ENCODE measurements at places on chromosomes 5 and 9. TPM values are rescaled to one million over a fixed set of nuclear protein-coding genes. Genes with fewer than 3 reads are reported as not detected.

SPRY4 gene
- 0.91 TPM for total RNA-seq

ACOT12 gene
- total RNA-seq: not detected

TMEM245 gene
- 30.4 TPM for total RNA-seq

LCN15 gene
- not detected for total RNA-seq

ENTREP1 gene
- not detected for total RNA-seq

PTPN3 gene
- 1.4 TPM for total RNA-seq

IFNA2 gene
- total RNA-seq: not detected

FBXW2 gene
- 72.5 TPM for total RNA-seq

SPATA31E1 gene
- not detected for total RNA-seq

OSTF1 gene
- total RNA-seq: 38.4 TPM

NDUFA8 gene
- total RNA-seq: 55.2 TPM

CAVIN4 gene
- not detected for total RNA-seq

PHF2 gene
- 15.6 TPM for total RNA-seq

CYLC2 gene
- total RNA-seq: not detected

GRCh38 chr5:122559676-122560075 lies 215.2 kb upstream of the SNX2 start:
- no peaks in the 10 kb centered on the region for H3K36me3 ChIP-seq
- H3K4me1 ChIP-seq: no peaks in the 10 kb centered on the region
- H3K27ac ChIP-seq: no peak overlapping the region
- H3K27me3 ChIP-seq: no peaks in the 10 kb centered on the region
- no peak overlapping the region for H3K4me3 ChIP-seq
- no peak for DNase-seq

DNA sequence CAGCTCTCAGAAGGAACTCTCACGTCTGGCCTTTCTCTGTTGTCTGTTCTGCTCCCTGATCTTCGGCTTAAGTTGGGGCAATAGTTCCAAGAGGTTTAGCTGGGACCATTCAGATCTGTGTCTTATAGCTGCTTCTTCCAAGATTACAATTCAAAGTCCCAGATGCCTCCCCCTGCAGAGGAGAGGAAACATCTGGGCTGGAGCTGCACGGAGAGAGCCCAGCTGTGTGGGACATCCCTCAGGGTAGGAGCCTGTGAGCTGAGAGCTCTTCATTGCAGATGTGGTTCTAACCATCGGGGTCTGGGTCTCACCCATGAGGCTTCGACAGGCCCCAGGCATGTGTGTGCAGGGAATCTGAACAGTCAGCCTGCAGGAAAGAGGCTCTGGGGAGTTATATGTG lies 9.0 kb upstream of the PHF19 start:
- no peaks in the 10 kb centered on the region for H3K27me3 ChIP-seq
- H3K4me1 ChIP-seq: peaks cover 73% of the 10 kb centered on the region
- H3K4me3 ChIP-seq: no peak overlapping the region
- peaks cover 31% of the 10 kb centered on the region for H3K36me3 ChIP-seq

- no peak overlapping the region for H3K4me3 ChIP-seq
- H3K27me3 ChIP-seq: peaks cover 17% of the 10 kb centered on the region
- H3K4me1 ChIP-seq: peaks cover 5% of the 10 kb centered on the region
- no peaks in the 10 kb centered on the region for H3K36me3 ChIP-seq
- DNase-seq: no peak
Measured at GRCh38 chr5:158080112-158080511, 221.2 kb upstream of the CLINT1 start.

GRCh38 chr9:126330536-126330935 lies 3.9 kb downstream of the MVB12B start:
- DNase-seq: no peak
- no peak overlapping the region for H3K27ac ChIP-seq
- peaks cover 7% of the 10 kb centered on the region for H3K36me3 ChIP-seq

DNA sequence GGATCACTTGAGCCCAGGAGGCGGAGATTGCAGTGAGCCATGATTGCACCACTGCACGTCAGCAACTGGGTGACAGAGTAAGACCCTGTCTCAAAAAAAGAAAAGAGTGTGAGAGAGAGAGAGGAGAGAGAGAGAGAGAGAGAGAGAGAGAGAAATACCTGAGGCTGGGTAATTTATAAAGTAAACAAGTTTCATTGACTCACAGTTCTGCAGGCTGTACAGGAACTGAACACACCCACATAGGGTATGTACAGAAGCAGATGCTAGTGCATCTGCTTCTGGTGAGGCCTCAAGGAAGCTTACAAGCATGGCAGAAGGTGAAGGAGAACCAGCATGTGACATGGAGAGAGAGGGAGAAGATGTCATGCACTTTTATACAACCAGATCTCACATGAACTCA lies 46.4 kb upstream of the CHD1 start:
- H3K4me1 ChIP-seq: peaks cover 19% of the 10 kb centered on the region
- H3K36me3 ChIP-seq: no peaks in the 10 kb centered on the region
- H3K27ac ChIP-seq: no peak overlapping the region
- DNase-seq: no peak

- peaks cover 5% of the 10 kb centered on the region for H3K27me3 ChIP-seq
- H3K27ac ChIP-seq: no peak overlapping the region
- H3K36me3 ChIP-seq: no peaks in the 10 kb centered on the region
Measured at GRCh38 chr5:107341376-107342084, 329.2 kb downstream of the EFNA5 start.

GRCh38 chr9:137087409-137087925 lies 682 bp downstream of the MAN1B1 start:
- peak overlapping the region; percentile 89 for H3K27ac ChIP-seq
- peaks cover 31% of the 10 kb centered on the region for H3K4me1 ChIP-seq
- H3K36me3 ChIP-seq: peaks cover 6% of the 10 kb centered on the region
- no peaks in the 10 kb centered on the region for H3K27me3 ChIP-seq
- H3K4me3 ChIP-seq: peak overlapping the region; percentile 86

- peaks cover 92% of the 10 kb centered on the region for H3K27me3 ChIP-seq
- H3K4me3 ChIP-seq: peak overlapping the region; percentile 80
- H3K4me1 ChIP-seq: peaks cover 19% of the 10 kb centered on the region
- peaks cover 9% of the 10 kb centered on the region for H3K36me3 ChIP-seq
- no peak for DNase-seq
- H3K27ac ChIP-seq: peak overlapping the region; percentile 61
Measured at GRCh38 chr5:77629509-77630113, 8.9 kb downstream of the OTP start.

GRCh38 chr9:88684046-88684445 lies 149.1 kb downstream of the NXNL2 start:
- no peak overlapping the region for H3K27ac ChIP-seq
- H3K27me3 ChIP-seq: no peaks in the 10 kb centered on the region
- no peaks in the 10 kb centered on the region for H3K4me1 ChIP-seq
- no peak overlapping the region for H3K4me3 ChIP-seq

- peaks cover 12% of the 10 kb centered on the region for H3K27me3 ChIP-seq
- no peak overlapping the region for H3K4me3 ChIP-seq
- DNase-seq: no peak
- no peak overlapping the region for H3K27ac ChIP-seq
- no peaks in the 10 kb centered on the region for H3K4me1 ChIP-seq
Measured at GRCh38 chr9:134902936-134903335, 14.8 kb downstream of the FCN1 start.

GRCh38 chr5:178514851-178515418 lies 75.3 kb downstream of the COL23A1 start:
- no peaks in the 10 kb centered on the region for H3K4me1 ChIP-seq
- no peak overlapping the region for H3K4me3 ChIP-seq
- H3K27me3 ChIP-seq: peaks cover 10% of the 10 kb centered on the region

DNA sequence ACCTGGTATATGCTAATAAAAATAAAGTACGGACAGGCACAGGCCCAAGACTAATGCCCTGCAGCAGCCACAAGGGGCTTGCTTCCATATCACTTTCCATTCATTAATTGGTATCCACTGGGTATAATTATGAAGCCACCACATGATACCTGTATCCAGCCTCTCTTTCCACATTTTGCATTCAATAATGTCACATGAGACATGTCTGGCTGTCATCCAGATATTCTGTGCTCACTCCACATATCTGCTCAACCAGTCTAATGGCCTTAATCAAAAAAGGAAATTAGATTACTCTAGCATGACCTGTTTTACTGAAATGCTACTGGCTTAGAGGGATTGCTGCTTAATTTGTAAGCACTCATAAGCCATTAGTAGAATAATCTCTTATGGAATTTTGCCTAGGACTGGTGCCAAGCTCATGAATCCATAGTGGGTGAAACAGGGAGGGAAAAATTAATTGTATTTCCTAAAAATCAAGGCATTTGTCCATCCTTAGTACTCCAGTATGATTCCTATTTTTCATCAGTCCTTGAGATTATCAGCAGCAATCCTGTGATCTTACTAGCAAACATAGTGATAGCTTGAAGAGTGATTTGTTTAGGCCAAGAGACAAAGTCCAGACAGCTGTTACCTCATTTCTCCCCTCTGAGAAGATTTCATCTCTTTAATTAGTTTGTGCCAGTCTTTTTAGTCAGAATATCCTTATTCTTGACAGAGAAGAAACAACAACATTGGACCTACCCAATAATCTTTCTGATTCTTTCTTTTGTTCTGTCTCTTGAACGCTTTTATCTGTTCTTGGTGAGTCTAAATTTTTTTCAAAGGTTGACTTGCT lies 119.2 kb upstream of the ABCA1 start:
- no peak overlapping the region for H3K27ac ChIP-seq
- no peak for DNase-seq
- H3K4me1 ChIP-seq: peaks cover 1% of the 10 kb centered on the region
- H3K27me3 ChIP-seq: peaks cover 4% of the 10 kb centered on the region
- no peaks in the 10 kb centered on the region for H3K36me3 ChIP-seq
- H3K4me3 ChIP-seq: no peak overlapping the region

DNA sequence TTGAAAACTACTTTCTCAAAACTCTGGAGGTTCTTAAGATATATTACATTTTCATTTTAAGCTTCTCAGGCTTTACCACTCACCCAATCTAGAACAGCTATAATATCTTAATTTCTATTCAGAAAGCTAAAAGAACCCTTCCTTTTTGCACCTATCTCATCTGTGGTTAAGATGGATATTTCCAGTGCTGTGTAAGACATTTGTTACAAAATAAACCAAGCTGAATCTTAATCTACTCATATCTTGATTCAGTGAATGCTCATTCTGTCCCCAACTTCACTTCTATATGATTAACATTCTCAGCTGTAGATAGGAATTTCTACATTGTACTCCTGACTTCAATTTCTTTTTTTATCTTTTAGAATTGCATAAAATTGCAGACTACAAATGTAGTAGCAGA lies 15.0 kb downstream of the ABHD17B start:
- H3K36me3 ChIP-seq: peaks cover 7% of the 10 kb centered on the region
- DNase-seq: no peak
- no peaks in the 10 kb centered on the region for H3K27me3 ChIP-seq
- no peak overlapping the region for H3K27ac ChIP-seq
- H3K4me3 ChIP-seq: no peak overlapping the region

GRCh38 chr5:19104948-19105347 lies 883.1 kb downstream of the CDH18 start:
- no peak for DNase-seq
- no peaks in the 10 kb centered on the region for H3K36me3 ChIP-seq
- H3K4me3 ChIP-seq: no peak overlapping the region
- no peak overlapping the region for H3K27ac ChIP-seq

DNA sequence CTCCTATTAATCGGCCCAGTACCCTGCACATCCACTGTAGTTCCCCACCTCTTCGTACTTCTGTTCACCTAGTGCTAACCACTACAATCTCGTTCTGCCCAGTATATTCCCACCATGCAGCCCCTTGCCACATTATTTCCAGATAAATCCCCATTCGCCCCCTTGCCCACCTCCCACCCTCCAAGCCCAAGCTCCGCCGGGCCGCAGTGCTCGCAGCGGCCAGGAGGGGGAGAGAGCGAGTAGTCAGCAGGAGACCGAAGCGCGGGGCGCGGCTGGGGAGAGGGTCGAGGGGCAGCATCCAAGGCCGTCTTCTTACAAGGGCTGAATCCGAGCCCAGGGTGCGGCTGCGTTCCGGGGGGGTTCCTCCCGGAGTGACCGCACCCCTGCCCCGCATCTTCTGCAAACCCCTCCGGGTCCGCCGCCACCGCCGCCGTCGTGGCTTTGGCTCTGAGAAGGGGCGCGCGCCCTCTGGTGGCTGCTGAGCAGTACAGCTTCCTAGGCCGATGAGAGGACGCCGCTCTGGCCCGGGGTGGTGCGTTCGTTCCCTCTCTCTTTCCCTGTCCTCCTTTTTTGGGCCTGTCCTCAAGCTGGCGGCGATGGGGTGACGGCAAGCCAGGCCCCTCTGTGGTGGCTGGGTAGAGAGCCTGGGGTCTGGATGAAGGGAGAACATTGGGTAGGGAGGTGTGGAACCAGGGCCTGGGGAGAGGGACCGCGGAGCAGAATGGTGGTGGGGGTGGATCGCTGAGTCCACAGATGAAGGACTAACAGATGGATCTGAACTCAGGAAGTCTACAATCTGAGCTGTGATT lies 30.0 kb upstream of the PSD2 start:
- H3K4me3 ChIP-seq: peak overlapping the region; percentile 69
- DNase-seq: peak; percentile 84
- no peaks in the 10 kb centered on the region for H3K36me3 ChIP-seq
- peaks cover 11% of the 10 kb centered on the region for H3K4me1 ChIP-seq
- H3K27ac ChIP-seq: no peak overlapping the region

DNA sequence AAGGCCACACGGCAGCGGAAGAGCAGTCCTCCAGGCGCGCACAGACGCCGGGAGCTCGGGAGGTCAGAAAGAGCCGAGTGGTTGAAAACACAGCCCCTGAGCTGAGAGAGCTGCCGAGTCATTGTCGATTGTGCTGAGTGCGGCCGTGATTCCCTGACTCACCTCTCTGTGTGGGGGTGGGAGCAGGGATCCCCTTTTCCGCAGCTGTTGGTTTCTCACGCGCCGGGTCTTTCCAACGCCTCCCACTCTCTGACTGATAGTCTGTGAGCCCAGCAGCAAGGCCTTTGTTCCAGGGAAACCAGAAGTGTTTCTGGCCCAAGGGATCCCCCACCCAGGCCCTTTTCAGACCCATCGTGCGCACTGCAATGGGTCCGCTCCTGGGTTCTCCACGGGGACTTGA lies 97.3 kb downstream of the MRPL36 start:
- H3K4me3 ChIP-seq: no peak overlapping the region
- H3K27me3 ChIP-seq: peaks cover 5% of the 10 kb centered on the region
- peaks cover 25% of the 10 kb centered on the region for H3K4me1 ChIP-seq
- H3K27ac ChIP-seq: no peak overlapping the region
- DNase-seq: no peak

DNA sequence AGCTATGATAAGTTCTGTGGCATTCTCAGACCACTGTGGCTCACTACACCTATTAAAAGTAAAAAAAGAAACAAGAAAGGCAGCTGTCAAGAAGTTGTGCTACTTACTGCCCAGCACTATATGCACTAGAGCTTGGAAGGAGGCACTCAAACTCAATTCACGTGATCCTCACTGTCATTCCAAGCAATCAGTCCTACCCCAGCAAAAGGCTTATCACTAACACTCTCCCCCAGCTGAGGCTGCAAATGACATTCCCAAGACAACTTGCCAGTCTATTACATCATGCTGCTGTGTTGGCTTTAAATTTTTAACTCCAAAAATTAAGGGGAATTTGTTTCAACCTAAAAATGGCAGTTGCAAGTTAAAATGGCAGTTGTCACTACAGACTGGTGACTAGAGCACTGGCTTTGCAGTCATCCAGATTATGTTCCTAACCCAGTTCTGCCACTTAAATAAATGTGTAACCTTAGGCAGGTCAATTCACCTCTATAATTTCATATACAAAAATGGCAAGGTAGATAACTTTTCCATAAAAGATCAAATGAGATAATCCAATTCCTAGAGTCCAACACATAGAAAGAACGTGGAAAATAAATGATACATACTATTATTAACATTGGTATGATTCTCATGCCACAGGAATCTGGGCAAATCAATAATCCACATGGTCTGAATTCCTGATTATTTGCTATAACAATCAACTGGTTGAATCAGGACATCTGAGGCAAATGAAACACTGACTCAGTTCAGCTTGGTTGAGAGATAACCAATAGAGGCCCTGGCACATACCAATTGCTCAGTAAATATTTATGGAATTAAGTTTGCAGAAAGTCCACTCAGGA lies 52.4 kb downstream of the FBXW11 start:
- H3K4me3 ChIP-seq: no peak overlapping the region
- no peak for DNase-seq
- H3K27ac ChIP-seq: no peak overlapping the region
- H3K4me1 ChIP-seq: peaks cover 68% of the 10 kb centered on the region
- no peaks in the 10 kb centered on the region for H3K27me3 ChIP-seq
- H3K36me3 ChIP-seq: peaks cover 18% of the 10 kb centered on the region

Data from activated naive CD8-positive, alpha-beta T cell treated with anti-CD3 and anti-CD28 coated beads for 36 hours (primary cell).